Karpas-422 (cell line): ENCODE measurements at places on chromosomes 7 and 10. TPM values are rescaled to one million over a fixed set of nuclear protein-coding genes. Genes with fewer than 3 reads are reported as not detected.

DNA sequence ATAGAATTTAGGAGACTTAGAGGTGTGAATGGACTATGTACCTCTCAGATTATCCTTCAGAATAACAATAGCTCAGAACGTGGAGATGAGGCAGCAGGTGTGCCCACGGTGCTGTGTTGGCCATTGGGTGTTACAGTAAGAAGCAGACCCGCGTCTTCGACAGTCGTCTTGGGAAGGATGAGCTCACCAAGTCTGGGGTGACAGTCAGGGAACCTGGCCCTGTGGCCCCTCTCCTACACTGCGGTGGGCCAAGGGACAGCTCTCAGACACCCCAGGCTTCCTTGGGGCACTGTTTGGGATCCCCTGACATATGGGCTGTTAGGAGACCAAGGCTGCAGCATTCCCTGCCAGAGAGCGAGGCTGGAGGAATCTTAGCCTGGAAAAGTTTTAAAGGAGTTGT lies 88.5 kb downstream of the ACTR3B start:
- DNase-seq: no peak

GRCh38 chr7:110400411-110400810 lies 690.5 kb upstream of the LRRN3 start:
- DNase-seq: no peak

- DNase-seq: no peak
Measured at GRCh38 chr7:36530456-36530855, 140.8 kb downstream of the ANLN start.

ADAM12 gene
- total RNA-seq: not detected in 2 replicates

NKX2-3 gene
- total RNA-seq: not detected in 2 replicates

GRCh38 chr7:1144269-1144771 lies 15.7 kb downstream of the ZFAND2A start:
- DNase-seq: peak; percentile 66

DNA sequence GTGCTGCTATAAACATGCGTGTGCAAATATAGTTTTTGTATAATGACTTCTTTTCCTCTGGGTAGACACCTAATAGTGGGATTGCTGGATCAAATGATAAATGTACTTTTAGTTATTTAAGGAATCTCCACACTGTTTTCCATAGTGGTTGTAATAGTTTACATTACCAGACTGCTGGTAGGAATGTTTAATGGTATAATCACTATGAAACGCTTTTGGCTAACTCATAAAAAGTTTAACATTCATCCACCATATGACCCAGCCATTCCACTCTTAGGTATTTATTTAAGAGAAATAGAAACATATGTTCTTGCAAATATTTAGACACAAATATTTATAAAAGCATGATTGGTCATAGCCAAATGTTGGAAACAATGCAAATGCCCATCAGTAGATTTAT lies 32.1 kb upstream of the TFEC start:
- no peak for DNase-seq

GRCh38 chr10:14123139-14123538 lies 207.6 kb downstream of the FRMD4A start:
- no peak for DNase-seq

DNA sequence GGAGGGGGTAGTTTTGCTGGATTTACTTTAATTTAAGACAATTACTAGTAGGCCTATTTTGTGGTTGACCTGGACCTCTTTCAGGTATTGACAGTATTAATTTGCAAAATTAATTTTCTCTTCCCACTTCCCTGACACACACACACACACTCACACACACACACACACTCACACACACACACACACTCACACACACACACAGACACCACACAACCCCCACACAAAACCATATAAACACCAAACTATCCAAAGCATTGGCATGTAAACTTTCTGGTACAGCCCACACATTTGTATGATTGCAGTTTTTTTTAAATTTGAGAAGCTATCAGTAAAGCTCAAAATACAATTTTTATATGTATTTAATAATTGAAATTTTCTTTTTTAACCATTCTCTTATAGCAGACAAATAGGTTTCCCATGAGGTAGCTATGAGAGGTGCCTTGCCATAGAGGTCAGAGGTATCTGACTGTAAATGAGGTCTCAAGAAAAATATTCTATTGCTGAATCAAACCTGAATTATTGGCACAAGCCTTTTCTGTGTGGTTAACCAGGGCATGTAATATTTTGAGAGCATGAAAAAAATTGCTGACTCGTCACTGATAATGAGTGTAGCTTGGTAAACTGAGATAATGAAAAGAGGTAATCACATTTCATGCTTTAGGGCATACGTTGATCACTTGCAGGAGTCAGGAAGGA lies 306.5 kb downstream of the GATA3 start:
- no peak for DNase-seq

GRCh38 chr7:93723424-93724124 lies 149.1 kb upstream of the CALCR start:
- DNase-seq: no peak

DNA sequence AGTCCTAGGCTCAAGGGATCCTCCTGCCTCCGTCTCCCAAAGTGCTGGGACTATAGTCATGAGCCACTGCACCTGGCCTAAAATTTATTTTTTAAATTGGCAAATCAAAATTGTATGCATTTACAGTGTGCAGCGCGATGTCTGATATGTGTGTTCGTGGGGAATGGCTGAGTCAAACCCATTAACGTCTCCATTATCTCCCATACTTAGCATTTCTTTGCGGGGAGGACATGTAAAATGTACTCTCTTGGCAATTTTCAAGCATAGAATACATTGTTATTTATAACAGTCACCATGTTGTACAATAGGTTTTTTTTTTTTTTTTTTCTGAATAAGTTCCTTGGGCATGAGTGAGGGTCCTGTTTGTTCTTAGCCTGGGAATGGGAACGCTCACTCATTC lies 3.8 kb downstream of the TMEM184A start:
- no peak for DNase-seq

GRCh38 chr7:158051776-158052175 lies 535.8 kb downstream of the PTPRN2 start:
- DNase-seq: no peak

GRCh38 chr10:122376364-122376961 lies 2.0 kb downstream of the PLEKHA1 start:
- no peak for DNase-seq

GRCh38 chr7:26538216-26538615 lies 246.6 kb downstream of the SNX10 start:
- DNase-seq: no peak

GRCh38 chr7:26587536-26587935 lies 276.9 kb downstream of the SKAP2 start:
- no peak for DNase-seq

DNA sequence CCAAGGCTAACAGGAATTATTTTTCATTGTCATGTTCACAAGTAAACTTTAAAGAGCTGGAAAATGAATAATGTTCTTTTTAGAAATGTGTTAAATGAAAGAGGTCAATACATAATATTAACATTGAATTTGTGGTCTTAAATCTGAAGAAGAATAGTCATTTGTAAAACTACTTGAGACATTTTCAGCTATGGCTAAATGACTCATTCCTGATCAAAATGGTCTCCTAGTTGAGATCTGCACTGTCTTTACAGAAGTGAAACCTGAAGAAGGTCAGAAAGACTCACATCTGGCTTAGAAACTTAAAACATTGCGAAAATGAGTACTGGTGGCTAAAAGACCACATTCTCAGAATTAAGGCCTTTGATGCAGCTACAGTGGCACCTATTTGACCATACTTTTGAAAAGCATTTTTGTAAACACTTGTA lies 5.9 kb downstream of the PIK3CG start:
- peak; percentile 86 for DNase-seq

- peak; percentile 52 for DNase-seq
Measured at GRCh38 chr10:59881640-59882039, 24.7 kb downstream of the CCDC6 start.

POT1 gene
- 34.5 and 125 TPM in 2 replicates for total RNA-seq

DNA sequence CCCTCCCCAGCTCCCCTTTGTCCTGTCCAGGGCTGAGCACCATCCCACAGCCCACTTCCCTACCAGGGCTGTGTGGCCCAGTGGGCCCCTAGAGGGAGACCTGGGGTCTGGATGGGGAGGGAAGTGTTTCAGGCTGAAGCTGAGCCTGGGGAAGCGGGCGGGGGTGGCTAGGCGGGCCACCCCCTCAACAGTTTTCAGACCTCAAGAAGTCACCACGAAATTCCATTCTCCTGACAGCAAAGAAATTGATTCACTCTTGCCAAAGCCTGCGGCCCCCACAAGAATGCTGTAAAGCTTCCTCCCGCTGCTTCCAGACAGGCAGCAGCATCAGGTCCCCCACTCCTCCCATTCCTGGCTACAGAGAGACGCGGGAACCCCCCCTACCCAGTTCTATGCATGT lies 2.5 kb upstream of the LFNG start:
- DNase-seq: no peak
